PC-3 (cell line): ENCODE measurements at places on chromosomes 5 and 9.

DNA sequence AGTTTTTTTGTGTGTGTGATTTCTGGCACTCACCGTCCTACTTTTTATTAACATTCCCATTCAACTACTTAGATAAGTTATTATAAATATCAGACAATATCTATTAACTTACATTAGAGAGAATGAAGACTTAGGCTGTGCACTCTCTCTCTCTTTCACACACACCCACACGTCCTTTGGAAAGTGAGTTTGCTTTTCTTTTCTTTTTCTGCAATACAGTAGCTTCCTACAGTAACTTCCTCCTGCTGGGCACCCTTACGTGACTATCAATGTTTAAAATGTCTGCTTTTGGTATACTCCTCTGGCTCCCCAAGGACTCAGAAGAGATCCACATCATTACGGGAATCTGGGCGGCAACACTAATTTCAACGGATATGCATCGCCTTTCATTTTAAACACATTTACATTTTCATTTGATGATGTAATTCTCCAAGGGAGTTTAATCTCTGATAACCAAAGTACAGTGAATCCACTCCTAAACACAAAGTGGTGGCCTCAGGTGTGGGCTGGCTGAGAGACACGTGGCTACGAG is 179.5 kb downstream of the MAPKAP1 start:
- DNase-seq: no peak

DNA sequence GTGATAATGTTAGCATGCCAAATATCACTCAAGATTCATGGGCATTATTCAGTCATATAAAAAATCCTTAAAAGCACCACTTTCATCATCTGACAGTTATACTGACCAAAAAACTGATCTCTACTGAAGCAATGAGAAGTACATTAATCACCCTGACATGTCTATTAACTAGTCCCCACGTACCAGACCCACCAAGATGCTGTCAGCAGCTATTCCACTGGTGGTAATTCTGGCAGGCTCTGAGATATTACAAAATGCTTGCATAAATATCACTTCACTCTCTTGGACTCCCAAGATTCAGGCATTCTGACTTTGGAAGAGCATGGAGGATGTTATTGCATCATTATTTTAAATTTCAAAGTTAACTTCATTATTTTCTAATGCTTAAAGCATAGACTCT is 717.0 kb downstream of the DNAH5 start:
- DNase-seq: no peak

DNA sequence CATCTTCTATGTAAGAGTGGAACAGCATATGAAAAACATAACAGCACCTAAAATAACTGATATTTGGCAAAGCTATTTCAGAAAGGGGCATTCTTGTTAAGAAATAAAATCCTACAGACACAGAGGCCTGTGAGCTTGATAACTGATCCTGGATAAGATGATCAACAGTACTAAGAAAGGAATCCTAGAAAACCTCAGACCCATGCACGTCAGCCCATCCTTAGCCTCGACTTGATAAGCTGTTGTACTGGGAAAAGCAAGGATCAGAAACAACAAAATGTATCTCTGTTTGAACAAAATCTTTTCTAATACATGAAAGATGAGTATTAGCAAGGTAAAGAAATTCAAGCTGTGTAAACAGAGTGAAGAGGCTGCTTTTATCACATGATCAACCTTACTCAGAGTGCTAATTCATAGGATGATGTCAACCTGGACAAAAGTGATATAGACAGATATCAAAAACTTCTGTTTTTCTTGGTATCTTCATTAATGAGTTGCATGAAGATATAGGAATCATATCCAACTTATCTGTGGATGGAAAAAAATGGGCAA is 15.2 kb downstream of the LIFR start:
- DNase-seq: peak; percentile 55

DNA sequence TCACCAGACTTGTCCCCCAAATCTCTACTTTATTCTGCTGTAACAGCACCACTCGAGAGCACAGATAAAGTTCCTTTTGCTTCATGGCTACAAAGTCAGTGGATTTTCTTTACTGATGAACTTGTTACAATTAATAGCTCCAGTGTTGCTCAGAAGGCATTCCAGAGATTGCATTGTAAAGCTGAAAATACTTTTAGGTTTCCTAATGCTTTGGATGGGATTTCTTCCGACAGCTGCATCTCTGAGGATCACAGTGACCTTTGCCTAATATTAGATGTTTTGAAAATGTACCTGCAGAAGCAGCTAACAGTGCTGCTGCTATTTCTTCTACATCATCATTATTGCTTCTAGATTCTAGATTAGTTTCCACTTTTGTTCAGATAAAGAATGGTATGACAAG is 58.8 kb upstream of the TMEM171 start:
- DNase-seq: no peak

DNA sequence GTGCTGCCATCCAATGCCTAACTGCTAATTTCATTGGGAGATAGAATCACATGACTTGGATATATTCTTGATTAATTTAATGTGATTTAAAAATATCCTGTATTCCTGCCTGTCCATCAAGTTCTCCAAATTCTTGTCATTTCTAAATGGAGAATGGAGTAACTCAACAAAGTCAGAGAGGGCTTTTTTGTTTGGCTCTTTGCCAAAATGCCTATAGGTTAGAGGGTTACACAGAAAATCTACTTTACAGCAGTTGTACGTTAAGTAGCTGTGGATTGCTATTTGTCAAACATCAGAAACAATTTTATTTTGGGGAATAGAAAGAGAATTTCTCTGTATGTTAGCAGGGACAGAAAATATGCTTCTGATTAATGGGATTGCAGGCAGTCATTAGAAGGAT is 5.9 kb downstream of the PIK3R1 start:
- DNase-seq: no peak

- DNase-seq: peak; percentile 58
Observed at GRCh38 chr9:87324613-87325194, 173.0 kb upstream of the DAPK1 start.

- no peak for DNase-seq
Observed at GRCh38 chr9:9231946-9232345, 1380.9 kb downstream of the PTPRD start.

DNA sequence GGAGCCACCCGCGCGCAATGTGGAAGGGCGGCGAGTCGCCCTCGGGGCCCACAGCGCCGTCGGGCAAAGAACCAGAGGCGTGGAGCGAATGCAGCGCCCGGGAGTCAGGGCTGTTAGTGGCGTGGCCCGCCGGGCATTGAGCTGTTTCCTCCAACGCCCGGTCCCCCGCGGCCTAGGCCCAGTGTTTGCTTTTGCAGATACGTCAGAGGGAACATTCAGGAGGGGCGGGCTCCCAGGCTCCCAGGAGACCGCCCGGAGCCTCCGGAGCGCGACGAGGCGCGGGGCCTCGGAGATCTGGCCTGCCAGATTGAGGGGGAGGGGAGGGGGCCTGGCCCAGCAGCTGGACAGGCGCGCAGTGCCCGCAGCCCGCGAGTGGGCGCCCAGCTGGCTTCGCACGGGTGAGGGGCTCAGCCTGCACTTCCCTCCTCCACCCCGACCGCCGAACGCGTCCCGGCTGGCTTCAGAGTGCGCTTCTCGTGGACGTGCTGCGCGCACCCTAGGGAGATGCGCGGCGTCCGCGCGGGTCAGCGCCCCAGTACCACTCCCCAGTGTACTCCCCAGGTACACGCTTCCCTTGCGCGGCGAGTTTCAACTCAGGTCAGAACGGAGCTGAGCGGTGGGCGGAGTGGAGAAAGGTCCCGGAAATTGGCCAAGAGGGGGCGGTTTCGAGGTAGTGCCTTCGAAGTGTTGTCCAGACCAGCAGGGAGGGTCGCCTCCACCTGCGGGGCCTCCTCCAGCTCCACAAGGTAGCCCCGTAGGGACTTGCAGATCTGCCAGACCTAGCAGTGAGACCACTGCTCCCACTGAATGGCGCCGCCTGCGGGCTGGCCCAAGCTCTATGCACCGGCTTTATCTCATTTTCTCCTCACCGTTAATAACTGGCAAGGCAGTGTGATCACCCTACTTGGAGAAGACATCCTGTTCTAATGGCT is 130.4 kb downstream of the TMEM174 start:
- DNase-seq: no peak

GRCh38 chr9:38744484-38744883 is 24.6 kb upstream of the FAM240B start:
- DNase-seq: no peak

- DNase-seq: no peak
Observed at GRCh38 chr5:57906671-57907070, 424.1 kb upstream of the ACTBL2 start.

- DNase-seq: no peak
Observed at GRCh38 chr5:134071614-134072207, 42.8 kb upstream of the TCF7 start.

- no peak for DNase-seq
Observed at GRCh38 chr5:9919306-9920030, 289.3 kb upstream of the TAS2R1 start.
